ENCODE measurements at places on chromosomes 7 and 10.
A peak's percentile ranks its signal among the peaks of the same experiment; 100 is the strongest.

- DNase-seq: no peak
Observed at GRCh38 chr10:100380400-100380799, 33.4 kb downstream of the SCD start.

DNA sequence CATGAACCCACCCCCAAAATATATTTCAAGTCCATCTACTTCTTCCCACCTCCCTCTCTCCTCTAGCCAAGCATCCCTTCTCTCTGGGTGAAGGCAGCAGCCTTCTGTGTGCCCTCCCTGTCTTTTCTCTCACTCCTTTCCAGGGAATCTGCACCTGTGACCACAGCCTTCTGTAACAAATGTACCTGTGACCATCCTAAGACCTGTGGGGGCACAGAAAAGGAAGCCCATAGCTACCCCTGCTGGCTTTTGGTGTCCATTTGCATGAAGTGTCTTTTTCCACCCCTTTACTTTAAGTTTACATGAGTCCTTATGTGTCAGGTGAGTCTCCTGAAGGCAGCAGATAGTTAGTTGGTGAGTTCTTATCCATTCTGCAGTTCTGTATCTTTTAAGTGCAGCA lies 2.0 kb upstream of the TBXAS1 start:
- no peak for DNase-seq

DNA sequence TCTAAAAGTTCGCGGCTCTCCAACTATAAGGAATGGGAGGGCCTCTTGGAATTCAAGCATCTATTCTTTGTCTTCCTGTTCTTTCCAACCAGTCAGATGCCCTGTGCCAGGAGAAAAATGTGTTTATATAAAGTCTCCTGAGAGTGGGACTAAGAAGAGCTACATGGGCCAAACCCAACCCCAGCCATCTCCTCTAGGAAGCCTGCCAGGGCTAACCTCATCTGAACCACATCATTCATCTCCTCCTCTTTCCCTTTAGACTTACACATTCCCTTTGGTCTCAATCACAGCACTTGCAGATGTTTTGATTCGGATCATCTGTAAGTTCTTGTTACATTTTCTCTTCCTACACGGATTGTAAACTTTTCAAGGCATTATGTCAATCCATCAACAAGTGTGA lies 62.6 kb downstream of the DOCK4 start:
- no peak for DNase-seq

- no peak for DNase-seq
Observed at GRCh38 chr7:118280319-118281012, 56.0 kb downstream of the ANKRD7 start.

DNA sequence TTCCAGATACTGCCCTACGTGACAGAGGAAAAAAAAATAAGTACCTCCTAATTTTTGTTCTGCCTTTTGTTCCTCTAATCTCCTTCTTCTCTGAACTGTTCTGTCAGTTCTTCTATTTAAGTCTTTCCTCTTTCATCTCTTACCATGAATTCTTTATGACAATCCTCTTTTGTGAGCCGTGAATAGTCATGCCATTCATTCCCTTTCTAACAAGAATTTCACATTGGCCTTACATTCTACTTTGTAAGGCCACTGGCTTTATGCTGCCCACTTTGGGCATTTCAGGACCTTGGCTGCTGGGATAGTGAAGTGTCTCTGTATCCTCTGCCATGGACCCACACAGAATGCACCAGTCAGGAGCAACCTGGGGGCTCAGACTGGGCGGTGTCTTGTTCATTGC lies 52.9 kb downstream of the ATOH7 start:
- no peak for DNase-seq

GRCh38 chr10:77405771-77406241 lies 231.8 kb downstream of the KCNMA1 start:
- peak; percentile 25 for DNase-seq

DNA sequence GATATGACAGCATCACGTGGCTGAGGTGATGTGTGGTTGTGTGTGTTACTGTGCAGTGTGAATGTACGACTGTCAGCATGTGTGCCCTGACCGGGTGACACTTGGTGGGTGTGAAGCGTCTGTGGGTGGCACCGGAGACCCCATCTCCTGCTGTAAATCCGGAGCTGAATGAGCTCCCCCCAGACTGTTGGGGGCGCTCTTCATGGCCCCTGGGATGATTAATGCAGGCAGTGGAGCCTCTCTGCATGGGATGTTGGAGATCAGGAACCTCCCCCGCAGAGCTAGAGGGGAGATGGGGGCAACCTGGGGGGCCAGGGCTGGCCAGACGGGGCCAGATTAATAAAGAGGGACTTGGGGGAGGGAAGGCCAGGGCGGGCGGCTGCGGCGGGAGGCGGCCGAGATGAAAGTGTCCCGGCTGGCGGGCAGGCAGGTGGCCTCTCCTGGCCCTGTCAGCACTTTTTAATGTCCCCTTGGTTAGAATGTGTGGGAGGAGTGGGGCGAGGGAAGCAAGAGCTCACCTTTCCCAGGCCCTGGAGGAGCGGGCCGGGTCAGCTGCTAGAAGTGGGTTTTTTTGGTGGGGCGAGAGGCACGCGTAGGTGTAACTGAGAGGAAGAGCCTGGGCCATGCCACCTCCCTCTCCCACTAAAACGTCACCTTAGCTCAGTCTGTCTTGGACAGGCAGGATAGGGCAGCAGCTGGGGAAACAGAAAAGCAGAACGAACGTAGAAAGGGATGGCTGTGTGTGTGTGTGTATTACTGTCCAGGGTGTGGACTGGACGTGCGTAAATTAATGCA lies 34.1 kb downstream of the HIF1AN start:
- no peak for DNase-seq

GRCh38 chr7:77685233-77685632 lies 11.0 kb upstream of the RSBN1L start:
- no peak for DNase-seq

GRCh38 chr7:55307123-55307916 lies 57.8 kb upstream of the LANCL2 start:
- no peak for DNase-seq

DNA sequence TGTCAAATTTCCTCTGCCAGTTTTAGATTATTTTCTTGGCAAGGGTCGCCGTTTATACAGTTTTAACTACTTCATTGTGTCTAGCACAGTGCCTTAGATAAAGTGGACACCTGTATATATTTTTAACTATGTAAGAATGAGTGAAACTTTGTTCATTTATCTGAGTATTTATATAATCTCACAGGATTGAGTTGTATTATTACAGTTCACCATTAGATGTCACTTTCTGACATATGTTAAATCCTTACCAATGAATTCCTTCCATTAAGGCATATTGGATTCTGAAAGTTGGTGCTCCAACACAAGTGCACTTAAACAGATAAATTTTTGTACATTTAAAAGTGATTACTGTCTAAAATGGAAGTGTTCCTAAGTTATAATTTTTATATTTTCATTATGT lies 43.0 kb downstream of the ZMYND11 start:
- DNase-seq: no peak

DNA sequence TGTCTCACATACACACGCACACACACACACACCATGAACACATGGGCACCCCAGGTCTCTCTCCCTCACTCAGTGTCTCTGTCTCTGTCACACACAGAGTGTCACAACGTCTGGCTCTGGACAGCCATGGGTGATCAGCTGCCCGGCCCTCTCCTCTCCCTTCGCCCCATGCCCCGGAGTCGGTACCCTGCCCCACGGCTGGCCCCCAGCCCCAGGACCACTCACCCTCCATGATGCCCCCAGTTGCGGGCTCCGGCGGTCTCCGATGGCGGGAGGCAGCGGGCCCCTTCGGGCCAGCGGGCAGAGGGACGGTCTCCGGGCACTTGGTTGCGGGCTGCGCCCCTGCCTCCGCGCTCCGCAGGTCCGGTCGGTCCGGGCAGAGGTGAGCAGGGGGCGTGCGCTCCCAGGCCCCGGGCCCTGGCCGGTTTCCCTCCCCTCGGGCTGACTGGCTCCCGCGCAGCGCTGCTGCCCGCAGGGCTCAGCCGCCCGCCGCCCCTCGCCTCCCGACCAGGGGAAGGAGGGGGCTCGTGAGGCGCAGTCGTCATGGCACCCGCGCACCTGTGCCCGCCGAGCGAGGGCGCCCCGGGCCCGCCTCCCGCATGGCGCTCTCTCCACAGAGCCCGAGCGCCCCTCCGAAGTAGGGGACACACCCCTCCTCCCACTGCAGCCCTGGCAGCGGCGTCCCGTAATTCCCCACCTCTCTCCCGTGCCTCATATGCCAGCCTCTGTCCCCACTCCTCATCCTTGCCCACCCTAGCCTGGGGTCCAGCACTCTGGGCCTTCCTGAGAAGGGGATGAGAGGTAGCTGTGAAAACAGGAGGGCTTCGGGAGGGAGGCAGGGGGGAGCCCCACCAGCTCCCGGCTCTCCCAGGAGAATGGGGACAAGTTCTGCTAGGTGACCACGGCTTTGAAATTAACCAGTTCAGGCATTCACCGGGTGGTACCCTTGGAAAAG lies at the start of gene NPFFR1:
Gene NPFFR1 (minus strand): TSS at position 560 of the 955 bp plus-strand sequence. CDS start 328 bp downstream, at position 232.
- no peak for DNase-seq

DNA sequence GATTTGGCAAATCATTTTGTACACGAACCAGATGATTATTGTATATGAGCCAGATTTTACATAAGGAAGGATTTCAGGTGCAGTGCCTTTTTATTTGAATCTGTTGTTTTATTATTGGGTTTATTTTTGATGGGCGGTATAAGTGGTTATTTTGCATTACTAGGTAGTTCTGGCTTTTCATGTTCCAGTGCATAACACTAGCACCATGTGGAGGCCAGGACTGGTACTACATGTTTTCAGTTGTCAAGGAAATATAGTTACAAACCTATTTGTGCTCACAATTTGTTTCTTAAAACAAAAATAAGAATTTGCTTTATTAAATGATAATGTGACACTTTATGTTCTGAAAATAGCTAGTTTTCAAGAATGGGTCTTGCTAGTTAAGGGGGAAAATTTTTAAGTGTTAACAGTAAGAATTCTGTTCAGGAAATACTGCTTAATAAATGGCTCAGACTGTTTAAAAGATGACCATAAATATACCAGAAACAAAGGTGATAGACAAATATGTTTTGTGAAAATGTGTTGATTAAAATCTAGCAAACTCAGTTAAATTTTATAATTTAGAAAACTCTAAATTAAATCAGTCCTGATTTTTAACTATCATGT lies 7.1 kb upstream of the SEMA3E start:
- DNase-seq: no peak

GRCh38 chr7:102864958-102865357 lies 47.8 kb upstream of the LRRC17 start:
- no peak for DNase-seq

- no peak for DNase-seq
Observed at GRCh38 chr10:20407357-20407756, 489.8 kb downstream of the NEBL start.

DNA sequence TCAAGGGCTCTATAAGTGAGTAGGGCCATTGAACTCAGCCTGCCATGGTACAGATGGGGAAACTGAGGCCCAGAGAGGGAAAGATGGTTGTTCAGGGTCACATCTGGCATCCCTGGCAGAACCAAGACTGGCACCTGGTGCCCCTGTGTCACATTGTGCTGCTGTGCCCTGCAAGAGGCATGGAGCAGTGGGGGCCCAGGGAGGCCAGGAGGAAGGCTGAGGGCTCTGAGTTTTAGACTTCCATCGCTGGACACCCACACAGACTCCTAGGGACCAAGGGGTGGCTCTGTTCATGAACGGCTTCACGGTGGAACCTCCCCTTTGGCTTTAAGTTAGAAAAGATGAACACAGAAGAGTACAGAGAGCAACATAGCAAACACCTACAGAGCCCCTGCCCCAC lies 66.7 kb upstream of the AQP1 start:
- no peak for DNase-seq

DNA sequence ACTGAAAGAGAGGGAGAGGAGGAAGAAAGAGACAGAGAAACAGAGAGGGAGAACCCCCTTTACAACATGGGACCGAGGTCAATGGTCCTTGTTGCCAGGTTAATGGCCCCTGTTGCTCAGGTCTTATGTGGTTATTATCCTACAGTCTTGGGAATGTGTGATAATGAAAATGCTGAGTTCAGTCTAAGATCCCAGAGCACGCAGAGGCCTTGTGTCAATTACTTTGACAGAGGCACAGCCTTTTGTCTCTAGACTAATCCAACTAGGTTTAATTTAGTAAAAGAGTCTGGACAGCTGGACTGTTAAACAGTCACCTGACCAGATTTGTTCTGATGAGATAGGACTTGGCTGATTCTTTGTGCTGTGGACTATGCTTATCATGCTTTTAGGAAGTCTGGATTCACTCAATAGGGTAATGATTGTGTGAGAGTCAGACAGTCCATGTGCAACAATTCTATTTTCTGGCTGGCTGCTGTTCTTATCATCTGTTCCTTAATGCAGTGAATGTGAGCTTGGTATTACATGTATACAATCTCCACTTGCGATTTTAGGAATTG lies 157.4 kb upstream of the MAGI2 start:
- DNase-seq: no peak

DNA sequence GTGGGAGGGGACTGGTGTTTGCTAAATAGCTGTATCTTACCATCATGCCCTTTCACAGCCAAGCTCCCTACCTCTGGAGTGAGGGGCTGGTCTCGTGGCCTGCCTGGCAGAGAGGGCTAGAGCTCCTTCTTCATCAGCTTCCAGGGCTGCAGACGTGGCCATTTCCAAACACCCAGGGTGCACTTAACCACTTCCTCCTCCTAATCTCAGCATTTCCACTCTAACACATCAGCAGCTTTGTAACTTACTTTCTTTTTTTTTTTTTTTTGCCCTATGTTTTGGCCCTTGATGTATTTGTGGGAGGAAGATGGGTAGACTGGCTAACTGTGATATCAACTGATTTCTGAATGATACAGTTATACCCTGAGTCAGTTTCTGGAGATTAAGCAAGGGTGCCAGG lies 27.4 kb downstream of the LRRC4 start:
- no peak for DNase-seq

- DNase-seq: no peak
Observed at GRCh38 chr7:82605247-82605864, 161.8 kb upstream of the CACNA2D1 start.

All from amygdala (tissue), 56 donors.